Activated CD4-positive, CD25-positive, alpha-beta regulatory T cell (primary cell): ENCODE measurements at places on chromosomes 5 and 9.

- DNase-seq: no peak
Measured at GRCh38 chr5:148790545-148791333, 35.7 kb upstream of the ADRB2 start.

DNA sequence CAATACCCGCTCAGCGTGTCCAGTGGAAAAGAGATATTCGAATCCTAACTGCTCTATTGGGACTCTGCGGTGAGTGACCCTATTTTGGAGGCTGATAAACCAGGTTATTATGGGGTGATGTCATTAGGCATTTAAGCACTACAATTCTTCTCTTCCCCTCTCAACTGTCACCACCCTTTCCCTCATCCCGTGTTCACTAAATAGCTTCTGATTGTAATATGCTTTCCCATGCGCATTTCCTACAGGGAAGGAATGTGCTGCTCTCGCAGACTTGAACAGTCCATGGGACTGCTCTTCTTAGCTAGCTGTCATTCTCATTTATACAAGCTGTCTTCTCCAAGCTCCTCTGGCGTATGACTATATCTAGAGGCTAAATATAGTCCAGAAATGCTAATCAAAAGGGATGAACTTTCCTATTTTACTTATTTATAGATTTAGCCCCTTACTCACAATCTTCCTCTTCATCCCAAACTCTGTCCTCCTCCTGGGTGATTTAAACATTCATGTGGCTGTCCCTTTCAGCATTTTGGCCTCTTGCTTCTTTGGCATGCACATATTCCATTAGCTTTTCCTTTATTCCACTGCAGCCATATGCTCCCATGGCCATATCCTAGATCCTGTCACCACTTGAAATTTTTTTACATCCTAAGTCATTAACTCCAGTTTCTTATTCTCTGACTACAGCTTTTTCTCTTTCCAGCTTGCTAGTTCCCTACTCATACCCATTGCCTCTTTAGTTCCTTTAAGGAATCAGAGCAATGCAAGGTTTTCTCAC, 39.6 kb upstream of the CSNK1G3 start:
- no peak for DNase-seq

DNA sequence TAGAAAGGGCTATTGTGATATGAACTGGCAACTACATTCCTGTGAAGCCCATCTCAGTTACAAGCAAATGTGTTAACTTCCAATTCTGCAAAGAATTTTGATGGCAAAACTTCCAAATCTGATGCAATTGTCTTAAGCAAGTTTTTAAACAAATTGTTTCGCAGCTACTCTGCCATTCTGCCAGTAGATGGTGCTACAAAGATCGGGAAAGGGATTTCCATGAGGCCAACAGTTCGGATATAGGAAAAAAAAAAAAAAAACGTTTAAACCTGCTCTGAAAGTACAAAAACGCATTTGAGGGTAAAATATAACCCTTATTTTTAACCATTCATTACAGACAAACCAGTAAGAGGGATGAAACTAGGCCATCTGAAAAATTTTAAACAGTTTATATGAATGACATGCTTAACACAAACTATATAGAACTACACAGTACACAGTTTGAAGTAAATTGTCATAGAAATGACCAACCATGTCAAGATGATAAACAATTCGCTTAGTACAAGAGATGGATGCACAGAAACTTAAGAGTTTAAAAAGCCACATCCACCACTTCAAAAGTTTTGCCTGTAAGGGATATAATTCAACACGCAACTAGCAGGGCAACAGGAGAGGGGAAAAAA, 2.2 kb downstream of the HNRNPA0 start:
- no peak for DNase-seq

GRCh38 chr5:102591650-102592049, 92.8 kb upstream of the SLCO6A1 start:
- no peak for DNase-seq
